ENCODE measurements at places on chromosomes 2 and 18. TPM values are rescaled to one million over a fixed set of nuclear protein-coding genes. Genes with fewer than 3 reads are reported as not detected.
A peak's percentile ranks its signal among the peaks of the same experiment; 100 is the strongest.

The TBC1D8 gene
- 8.8 TPM for total RNA-seq

The LDLRAD4 gene
- 1.7 TPM for total RNA-seq

The SIX3 gene
- total RNA-seq = not detected

The SERPINB5 gene
- not detected for total RNA-seq

The STON1 gene
- total RNA-seq = 15.0 TPM

The DOK1 gene
- total RNA-seq = 22.4 TPM

The RFTN2 gene
- total RNA-seq = 20.6 TPM

The LRP2 gene
- 27.5 TPM for total RNA-seq

- H3K27ac ChIP-seq = no peak overlapping the region
- H3K27me3 ChIP-seq = no peaks in the 10 kb centered on the region
- no peak for DNase-seq
- no peak overlapping the region for H3K4me3 ChIP-seq
- H3K36me3 ChIP-seq = no peaks in the 10 kb centered on the region
These were observed 16.9 kb upstream of the RAB31 start for GRCh38 chr18:9691235-9691634.

GRCh38 chr18:59498506-59499086, 139.5 kb upstream of the LMAN1 start:
- no peaks in the 10 kb centered on the region for H3K36me3 ChIP-seq
- peaks cover 8% of the 10 kb centered on the region for H3K4me1 ChIP-seq
- no peaks in the 10 kb centered on the region for H3K27me3 ChIP-seq

- H3K4me1 ChIP-seq = peaks cover 30% of the 10 kb centered on the region
- no peaks in the 10 kb centered on the region for H3K36me3 ChIP-seq
- no peak for DNase-seq
- no peaks in the 10 kb centered on the region for H3K27me3 ChIP-seq
These were observed 245.0 kb upstream of the FN1 start for GRCh38 chr2:215680605-215681598.

DNA sequence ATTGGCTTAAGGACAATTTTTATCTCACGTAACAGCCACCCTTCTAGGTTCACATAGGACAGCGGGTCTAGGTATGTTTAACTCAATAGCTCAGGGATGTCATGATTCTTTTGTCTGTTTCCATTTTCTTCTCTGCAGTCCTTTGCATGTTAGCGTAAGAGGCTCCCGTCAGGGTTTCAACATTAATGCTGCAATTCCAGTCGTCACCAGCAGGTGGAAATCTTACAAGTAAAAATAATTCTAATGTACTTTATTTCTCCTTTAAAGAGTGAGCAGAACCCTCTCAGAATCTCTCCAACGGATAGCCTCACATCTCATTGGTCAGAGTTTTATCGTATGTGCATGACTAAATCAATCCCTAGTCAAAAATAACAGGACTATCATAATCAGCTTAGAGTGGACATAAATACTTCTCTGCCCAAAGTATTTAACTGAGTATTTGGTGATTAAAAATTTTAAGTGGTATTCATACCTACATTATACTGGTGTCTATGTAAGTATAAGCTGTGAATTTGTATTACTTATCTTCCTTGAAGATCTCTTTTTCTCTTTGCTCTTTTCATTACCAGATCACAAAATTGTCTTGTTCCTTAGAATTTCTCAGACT, 487.2 kb upstream of the GCFC2 start:
- peak; percentile 73 for DNase-seq
- H3K4me3 ChIP-seq = no peak overlapping the region
- no peak overlapping the region for H3K27ac ChIP-seq
- no peaks in the 10 kb centered on the region for H3K27me3 ChIP-seq

GRCh38 chr18:5463390-5463789, 80.4 kb downstream of the EPB41L3 start:
- no peak for DNase-seq
- H3K27me3 ChIP-seq = no peaks in the 10 kb centered on the region
- H3K4me1 ChIP-seq = no peaks in the 10 kb centered on the region

DNA sequence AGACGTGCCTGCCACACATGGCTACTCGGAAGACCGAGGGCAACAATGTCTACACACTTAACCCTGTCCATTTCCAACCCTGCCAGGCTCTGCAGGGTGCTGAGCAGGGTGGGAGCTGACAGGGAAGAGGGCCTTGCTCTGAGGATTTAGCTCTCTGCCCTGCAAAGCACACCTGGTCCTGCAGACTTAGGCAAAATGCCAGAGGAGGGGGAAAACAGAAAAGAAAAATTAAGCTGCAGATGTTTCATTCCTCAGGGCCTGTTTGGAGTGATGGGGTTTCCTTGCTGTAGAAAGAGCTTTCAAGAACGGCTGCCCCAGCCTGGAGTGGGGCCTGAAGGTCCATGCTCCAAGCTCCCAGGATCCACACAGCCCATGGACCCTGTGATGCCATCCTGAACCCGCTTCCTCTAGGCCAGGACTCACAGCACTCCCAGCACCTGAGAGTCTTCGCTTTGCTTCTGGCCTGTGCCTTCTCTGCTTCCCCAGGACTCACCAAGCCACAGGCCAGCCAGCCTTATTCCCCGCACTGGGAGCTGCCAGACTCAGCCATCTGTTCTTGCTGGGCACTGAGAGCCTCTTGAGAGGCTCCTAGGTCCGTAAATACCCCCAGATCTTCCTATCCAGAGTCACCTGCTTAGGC, 9.1 kb upstream of the TEX51 start:
- no peak for DNase-seq
- no peaks in the 10 kb centered on the region for H3K36me3 ChIP-seq
- no peak overlapping the region for H3K4me3 ChIP-seq
- H3K27me3 ChIP-seq = no peaks in the 10 kb centered on the region
- peak overlapping the region; percentile 43 for H3K27ac ChIP-seq
- H3K4me1 ChIP-seq = peaks cover 5% of the 10 kb centered on the region

- no peaks in the 10 kb centered on the region for H3K4me1 ChIP-seq
- no peaks in the 10 kb centered on the region for H3K36me3 ChIP-seq
- no peaks in the 10 kb centered on the region for H3K27me3 ChIP-seq
These were observed 194.8 kb upstream of the DOK6 start for GRCh38 chr18:69205925-69206324.

GRCh38 chr2:209324281-209324680, 99.6 kb upstream of the MAP2 start:
- H3K36me3 ChIP-seq = no peaks in the 10 kb centered on the region
- no peaks in the 10 kb centered on the region for H3K4me1 ChIP-seq
- no peak overlapping the region for H3K4me3 ChIP-seq
- no peaks in the 10 kb centered on the region for H3K27me3 ChIP-seq
- no peak for DNase-seq
- H3K27ac ChIP-seq = no peak overlapping the region

GRCh38 chr2:187377340-187377739, 70.7 kb downstream of the CALCRL start:
- no peaks in the 10 kb centered on the region for H3K27me3 ChIP-seq
- no peaks in the 10 kb centered on the region for H3K4me1 ChIP-seq
- DNase-seq = no peak
- H3K4me3 ChIP-seq = no peak overlapping the region
- H3K27ac ChIP-seq = no peak overlapping the region
- no peaks in the 10 kb centered on the region for H3K36me3 ChIP-seq
